ENCODE measurements at places on chromosomes 5 and 9.

DNA sequence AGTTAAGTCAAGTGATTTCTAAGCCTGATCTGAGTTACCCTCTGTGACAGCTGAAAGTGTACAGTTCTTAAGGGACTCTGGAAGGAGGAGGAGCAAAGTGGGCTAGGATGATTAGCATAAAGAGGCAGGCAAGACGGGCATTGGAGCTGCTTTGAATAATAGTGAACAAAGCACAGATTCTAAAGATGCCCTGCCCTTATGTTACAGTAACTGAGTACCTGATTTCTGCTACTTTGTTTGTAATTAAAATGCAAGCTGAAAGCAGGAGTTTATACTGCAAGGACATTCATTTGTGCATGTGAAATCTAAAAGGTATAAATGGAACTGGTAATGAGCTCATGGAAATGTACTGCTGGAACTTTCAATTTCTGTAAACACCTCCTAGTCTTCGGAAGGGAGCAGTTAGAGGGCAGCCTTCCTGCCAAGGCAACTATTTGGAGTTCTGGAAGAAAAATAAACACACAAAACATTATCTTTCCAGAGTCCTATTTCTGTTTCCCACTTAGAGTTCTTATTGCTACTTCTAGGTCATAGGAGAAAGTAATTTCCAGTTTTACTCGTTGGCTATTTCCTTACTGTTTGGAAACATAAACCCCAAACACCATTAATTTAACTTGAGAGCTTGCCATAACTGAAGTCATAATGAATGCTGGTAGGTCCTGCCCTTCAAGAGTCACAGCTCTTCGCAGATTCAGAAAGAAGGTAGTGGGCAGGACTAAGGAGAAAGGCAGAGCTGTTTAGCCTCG, at the start of gene RANBP3L:
Gene RANBP3L (minus strand): TSS at position 45 of the 746 bp plus-strand sequence. CDS start 486 bp downstream, outside the sequence.
- peak; percentile 28 for DNase-seq

- DNase-seq = no peak
These were observed 113.2 kb downstream of the PALM2AKAP2 start for GRCh38 chr9:109893241-109893640.

DNA sequence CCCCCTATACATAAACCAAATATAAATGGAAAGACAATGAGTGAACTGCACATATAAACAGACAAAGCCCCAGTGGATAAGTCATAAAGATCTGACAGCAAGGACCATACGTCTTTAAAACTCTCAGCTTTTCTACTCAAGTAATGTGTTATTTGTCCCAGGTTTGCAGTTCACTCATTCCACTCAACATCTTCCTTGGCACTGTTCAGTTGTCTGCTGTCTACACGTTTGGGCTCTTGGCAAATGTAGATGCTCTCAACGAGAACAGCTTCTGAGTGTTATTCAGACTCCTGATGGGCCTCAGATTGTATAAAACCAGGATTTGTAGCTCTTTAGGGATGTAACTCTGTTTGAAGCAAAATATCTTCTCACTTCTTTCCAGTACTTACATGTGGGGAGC, 198.2 kb upstream of the SEMA6A start:
- no peak for DNase-seq

DNA sequence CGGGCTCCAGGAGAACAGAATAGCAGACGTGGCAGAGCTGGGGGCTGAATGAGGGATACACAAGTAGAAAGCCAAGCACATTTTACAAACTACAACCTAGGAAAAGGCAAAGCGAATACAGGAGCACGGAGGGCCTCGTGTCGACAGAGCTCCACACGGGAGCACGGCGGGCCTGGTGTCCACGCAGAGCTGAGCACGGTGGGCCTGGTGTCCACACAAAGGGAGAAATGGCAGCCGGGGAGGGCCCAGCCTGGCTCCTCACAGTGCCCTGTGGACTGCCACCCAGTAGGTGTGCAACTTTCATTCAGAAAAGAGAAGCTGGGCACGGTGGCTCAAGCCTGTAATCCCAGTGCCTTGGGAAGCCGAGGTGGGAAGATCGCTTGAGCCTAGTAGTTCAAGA, 3.4 kb upstream of the INPP5E start:
- DNase-seq = no peak

DNA sequence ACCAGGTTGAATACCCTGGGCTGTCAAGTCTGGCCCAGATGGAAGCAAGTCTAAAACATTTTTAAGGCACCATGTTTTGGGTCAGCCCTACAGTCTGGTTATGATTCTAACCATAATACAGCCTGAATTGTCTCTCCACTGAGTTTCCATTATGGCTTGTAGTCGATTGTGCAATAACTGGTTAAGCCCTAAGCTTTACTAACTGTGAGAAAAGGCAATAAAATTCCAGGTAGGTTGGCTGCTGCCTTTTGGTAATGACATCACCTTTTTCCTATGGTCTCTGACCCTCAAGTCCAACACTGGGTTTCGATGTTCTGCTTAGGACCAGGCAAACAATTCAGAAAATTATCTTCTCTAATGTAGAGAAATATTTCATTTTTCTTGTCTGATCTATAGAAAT, 243.3 kb downstream of the ACTL7B start:
- no peak for DNase-seq

DNA sequence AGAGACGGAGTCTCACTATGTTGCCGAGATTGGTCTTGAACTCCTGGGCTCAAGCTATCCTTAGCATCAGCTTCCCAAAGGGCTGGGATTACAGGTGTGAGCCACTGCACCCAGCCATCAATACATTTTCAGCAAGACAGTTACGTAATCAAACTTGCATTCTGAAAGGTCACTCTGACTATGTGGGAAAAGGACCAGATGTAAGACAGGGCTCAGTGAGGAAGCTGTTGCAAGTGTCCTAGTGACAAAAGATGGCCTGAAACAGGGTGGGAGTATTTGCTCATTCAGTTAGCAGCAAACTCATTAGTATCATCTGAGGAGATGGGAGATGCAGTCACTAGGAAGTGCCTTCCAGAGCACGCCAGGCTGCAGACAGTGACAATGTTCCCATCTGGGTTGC, 16.9 kb downstream of the MED27 start:
- DNase-seq = no peak

GRCh38 chr5:133909603-133910002, 58.8 kb downstream of the C5orf15 start:
- DNase-seq = no peak

- DNase-seq = no peak
These were observed 52.5 kb upstream of the ZBTB43 start for GRCh38 chr9:126752376-126752775.

- no peak for DNase-seq
These were observed 13.3 kb upstream of the WHRN start for GRCh38 chr9:114518599-114519022.

DNA sequence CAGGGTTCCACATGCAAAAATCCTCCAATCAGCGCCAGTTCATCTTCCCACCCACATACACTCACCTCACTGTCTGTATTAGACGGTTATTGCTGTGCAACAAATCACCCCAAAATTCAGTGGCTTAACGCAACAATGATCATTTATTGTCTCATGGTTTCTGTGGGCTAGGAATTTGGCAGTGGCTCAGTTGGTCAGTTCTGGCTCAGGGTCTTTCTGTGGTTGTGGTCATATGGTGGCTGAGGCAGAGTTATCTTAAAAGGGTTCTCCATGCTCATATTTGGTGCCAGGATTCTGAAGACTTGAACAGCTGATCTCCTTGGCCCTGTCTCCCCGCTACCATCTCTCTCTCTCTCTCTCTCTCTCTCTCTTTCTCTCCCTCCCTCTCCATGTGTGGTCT, 12.9 kb downstream of the ZNF618 start:
- no peak for DNase-seq

GRCh38 chr9:98807070-98807813, at the start of gene GALNT12:
Gene GALNT12 (plus strand): TSS chr9:98807670. CDS start chr9:98807699, 29 bp downstream.
- DNase-seq = peak; percentile 52

DNA sequence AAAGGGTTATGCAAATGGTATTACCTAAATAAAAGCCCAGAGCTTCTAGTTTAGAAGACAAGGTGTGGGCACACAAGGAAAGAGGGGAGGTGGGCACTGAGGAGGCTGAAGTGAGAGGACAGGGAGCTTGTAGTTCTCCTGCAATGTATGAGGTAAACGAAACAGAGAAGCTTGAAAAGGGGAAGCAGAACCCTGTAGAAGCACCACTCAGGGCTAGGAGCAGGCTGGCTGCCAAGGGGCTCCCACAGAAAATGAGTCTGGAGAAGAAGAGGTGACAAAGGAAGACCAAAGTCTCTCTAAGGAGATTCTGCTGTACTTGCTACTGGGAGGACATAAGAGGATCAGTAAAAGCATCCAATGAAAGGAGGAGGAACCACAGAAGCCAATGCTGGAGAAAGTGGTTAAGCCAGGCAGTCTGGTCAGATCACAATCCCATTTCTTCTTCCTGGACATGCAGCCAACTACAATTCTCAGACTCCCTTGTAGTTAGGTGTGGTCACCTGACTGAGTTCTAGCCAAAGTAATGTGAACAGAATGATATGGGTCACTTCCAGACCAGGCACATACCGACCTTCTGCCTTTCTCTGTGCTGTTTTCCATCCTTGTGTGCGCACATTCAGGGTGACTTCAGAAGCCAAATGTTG, 174.5 kb upstream of the MAP3K1 start:
- DNase-seq = no peak

DNA sequence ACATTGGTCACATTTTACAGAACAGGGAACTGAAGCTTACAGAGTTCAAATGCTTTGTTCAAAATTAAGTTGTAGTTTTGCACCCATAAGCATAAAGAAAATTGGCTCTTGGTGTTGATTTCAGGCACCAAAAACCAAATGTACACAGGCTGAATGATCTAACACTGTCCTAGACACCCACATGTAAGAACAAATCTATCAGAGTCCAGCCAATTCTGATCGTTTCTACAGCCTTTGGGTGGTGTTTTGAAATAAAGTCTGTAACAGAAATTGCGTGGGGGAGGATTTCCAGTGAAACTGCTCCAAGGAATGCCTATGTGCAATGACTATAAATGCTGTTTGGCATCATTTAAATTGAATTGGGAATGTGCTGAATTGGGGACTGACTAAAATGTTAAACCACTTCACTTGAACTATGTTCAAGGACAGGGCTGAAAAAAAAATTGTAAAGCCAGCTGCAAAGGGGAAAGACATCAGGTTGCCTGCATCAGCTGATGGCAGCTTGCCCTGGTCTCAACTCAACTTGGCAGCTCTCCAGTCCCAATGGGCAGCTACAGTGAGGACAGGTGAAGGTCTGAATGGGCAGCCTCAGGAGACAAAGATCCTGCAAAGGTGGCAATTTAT, 92.2 kb upstream of the TRPC7 start:
- DNase-seq = peak; percentile 84

DNA sequence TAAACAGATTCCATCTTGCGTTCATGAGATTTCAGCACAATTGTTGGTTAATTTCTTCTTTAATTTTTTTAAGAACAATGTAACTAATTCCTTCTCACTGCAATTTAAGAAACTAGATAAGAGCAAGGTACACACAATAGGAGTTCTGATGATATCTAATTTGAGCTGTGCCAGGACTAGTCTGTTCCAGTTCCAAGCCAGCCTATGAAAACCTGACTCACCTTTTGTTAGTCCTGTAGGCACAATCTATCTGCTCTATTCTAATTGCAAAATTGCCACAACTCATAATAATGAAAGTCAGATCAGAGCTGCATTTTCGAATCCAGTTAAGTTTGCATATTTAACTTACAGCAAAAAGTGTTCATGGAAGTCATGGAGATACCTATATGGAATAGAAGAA, 494.1 kb upstream of the TUSC1 start:
- no peak for DNase-seq

DNA sequence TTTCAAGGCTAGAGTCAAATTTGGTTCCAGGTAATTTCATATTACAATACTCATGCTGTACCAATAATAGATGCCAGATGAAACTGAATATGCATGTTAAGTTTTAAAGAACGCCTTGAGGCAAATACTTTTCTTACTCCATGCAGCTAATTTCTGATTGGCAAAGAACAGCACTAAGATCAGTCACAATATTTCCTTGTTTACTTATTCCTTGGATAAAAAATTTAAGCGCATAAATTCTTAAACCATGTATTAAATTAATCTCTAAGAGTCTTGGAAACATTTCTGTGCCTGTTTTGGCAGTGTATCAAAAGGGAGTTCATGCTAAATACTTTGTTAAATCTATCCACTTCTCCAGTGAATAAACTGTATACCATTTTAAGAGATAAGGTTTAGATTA, 173.5 kb downstream of the SLC12A2 start:
- no peak for DNase-seq

- DNase-seq = no peak
These were observed 426.6 kb upstream of the WWC1 start for GRCh38 chr5:167864801-167865200.

GRCh38 chr9:72441848-72442607, 77.0 kb upstream of the ZFAND5 start:
- no peak for DNase-seq

GRCh38 chr9:120030847-120031246, 549.1 kb downstream of the CDK5RAP2 start:
- DNase-seq = no peak

DNA sequence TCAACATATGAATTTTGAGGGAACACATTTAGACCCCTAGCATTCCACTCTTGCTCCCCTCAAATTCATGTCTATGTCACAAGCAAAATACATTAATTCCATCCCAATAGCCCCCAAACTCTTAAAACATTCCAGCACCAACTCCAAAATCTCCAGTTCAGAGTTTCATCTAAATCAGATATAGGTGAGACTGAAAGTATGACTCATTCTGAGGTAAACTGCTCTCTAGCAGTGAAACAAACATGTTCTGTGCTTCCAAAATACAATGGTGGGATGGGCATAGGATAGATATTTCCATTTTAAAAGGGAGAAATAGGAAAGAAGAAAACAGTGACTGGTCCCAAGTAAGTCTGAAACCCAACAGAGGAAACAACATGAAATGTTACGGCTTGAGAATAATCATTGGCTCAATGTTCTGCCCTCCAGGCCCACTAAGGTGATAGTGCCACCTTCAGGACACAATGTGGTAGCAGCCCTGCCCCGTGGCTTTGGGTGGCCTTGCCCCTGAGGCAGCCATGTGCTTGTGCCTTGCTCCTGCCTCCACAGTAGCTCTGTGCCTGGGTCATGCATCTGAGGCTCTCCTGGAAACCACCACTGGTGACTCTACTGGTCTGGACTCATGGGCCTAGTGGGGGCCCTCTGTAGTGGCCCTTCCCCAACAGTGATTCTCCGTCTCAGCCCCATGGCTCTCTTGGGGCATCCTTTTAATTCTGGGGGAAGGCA, 36.4 kb upstream of the IPPK start:
- no peak for DNase-seq

- DNase-seq = no peak
These were observed 105.9 kb downstream of the PAX5 start for GRCh38 chr9:36928210-36928609.

DNA sequence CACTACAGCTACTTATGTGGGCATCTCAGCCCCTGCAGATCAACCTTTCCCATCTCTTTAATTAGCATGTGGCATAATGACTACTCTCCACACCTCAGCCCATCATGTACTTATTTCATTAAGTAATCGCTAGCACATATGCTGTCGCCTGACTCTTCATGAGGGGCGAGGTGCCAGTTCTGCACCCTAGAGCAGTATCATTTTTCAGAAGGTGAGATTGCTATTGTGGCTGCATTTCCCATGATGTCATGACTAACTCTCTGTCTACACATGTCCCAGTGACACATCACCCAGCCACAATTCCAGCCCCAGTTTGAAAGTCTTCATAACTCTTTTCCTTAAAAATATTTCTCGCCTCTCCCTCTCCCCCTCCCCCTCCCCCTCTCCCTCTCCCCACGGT, 7.6 kb upstream of the F2RL1 start:
- no peak for DNase-seq

GRCh38 chr9:108903420-108904103, 30.4 kb downstream of the ELP1 start:
- no peak for DNase-seq

All from NCI-H774 (cell line).